ENCODE measurements at places on chromosomes 4 and X. TPM values are rescaled to one million over a fixed set of nuclear protein-coding genes. Genes with fewer than 3 reads are reported as not detected.
A peak's percentile ranks its signal among the peaks of the same experiment; 100 is the strongest.

The BRS3 gene
- total RNA-seq, result not detected

The ZMAT1 gene
- total RNA-seq, result 1.5 TPM

The NPY2R gene
- 0.47 TPM for total RNA-seq

The FRAS1 gene
- 111 TPM for total RNA-seq

The MAB21L2 gene
- total RNA-seq, result not detected

The NPFFR2 gene
- total RNA-seq, result 5.9 TPM

The THAP9 gene
- total RNA-seq, result 24.5 TPM

The SLC34A2 gene
- 0.80 TPM for total RNA-seq

DNA sequence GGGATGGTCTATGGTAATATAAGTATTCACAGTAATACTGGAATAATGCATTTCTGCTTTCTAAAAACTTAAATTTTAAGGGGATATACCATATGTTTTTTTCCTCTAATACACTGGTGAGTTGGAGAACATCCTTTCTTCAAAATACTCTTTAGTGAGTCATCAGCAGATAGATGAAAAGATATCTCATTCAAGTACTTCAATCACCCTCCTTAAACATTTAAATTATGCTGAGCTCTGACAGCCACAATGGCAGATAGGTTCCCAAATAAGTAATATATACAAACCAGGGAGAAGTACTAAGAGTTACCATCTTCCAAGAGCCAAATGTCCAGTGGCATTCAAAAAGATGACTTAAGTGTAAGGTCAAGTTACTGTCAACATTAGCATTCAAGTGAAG lies 52.2 kb downstream of the AMMECR1 start:
- no peak for DNase-seq

DNA sequence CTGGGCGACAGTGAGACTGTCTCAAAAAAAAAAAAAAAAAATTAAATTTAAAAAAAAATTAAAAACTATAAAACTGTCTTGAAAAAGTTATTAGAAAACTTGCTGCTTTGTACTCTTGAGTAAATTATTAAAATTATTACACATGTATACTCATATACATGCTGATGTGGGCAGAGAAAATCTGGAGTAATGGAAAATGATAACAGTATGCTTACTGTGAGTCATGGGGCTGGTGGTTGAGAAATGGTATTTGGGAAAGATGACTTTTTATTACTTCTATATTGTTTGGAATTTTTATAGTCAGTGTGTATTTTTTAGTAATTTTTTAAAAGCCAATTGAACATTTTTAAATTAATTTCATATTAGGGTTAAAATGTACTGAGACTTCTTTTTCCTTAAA lies 7.5 kb downstream of the YY2 start:
- no peak for DNase-seq

DNA sequence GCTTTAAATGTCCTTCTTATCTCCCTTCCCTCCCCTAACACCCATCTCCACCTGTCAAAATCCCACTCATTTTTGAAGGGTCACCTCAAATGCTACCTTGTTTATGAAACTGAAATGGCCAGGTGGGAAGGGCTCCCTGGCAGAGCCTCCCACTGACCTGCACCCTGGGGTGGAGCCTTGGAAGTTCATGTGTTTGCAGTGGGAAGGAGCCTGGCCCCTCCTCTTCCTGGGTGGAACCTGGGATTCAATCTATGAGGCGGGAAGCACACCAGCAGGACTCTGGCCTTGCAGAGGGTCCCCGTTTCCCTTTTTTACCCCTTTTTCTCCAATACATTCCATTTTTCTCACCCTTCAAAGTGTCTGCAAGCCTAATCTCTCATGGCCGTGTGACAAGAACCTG lies 197.4 kb downstream of the ENOX2 start:
- no peak for DNase-seq

GRCh38 chr4:187656959-187657358 lies 338.6 kb upstream of the ZFP42 start:
- no peak for DNase-seq

DNA sequence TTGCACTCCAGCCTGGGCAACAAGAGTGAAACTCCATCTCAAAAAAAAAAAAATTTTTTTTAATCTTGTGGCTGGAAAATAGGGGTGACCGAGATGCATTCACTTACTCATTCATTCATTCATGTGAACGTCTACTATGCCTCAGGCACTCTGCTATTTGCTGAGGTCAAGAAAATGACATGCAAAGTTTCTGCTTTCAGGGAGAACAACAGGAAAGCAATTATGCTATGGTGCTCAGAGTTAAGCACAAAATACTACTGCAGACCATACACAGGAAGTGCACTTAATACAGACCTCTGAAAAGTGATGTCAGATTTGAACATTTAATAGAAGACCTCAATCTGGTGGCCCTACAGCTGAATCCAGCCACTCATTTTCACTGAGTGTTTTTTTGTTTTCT lies 59.6 kb upstream of the DUSP21 start:
- no peak for DNase-seq

GRCh38 chr4:177080388-177080787 lies 229.3 kb upstream of the NEIL3 start:
- DNase-seq, result no peak

DNA sequence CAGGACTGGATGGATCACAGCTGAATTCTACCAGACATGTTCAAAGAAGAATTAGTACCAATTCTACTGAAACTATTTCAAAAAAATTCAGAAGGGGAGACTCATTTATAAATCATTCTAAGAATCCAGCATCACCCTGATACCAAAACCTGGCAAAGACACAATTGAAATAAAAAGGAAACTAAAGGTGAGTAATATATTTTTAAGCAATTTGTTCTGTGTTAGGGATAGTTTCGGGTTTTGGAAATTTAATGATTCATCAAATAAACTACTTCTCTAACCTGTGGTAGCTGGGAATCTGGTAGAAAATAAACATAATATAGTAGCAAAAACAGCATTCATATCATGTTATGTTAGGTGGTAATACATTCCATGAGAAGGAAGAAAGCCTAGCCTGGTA lies 662.2 kb upstream of the BOD1L1 start:
- no peak for DNase-seq

DNA sequence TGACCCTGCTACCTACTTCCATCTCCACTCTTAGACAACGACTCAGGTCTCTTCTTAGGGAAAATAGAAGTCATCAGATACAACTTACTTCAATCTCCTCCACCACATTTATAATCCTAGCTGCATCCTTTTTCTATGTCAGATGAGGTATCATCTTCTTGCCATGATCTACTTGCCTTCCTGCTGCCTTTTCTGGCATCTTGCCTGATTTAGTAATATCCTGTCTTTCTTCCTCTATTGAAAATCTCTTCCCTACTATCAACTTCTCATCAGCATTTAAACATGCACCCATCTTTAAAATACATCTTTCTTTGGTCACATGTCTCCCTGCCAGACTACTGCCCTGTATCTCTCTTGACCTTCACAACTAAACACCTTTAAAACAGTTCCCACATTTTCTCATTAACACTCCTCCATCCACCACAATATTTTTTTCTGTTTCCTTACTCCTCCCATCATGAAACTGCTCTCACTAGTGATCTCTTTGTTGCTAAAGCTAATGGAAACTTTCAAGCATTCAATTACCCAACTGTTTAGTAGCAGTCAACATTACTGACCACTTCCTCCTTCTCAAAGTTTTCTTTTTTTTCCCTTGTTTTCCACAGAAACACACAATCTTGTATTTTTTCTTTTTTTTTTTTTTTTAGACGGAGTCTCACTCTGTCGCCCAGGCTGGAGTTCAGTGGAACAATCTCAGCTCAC lies 100.8 kb upstream of the CXorf66 start:
- no peak for DNase-seq

DNA sequence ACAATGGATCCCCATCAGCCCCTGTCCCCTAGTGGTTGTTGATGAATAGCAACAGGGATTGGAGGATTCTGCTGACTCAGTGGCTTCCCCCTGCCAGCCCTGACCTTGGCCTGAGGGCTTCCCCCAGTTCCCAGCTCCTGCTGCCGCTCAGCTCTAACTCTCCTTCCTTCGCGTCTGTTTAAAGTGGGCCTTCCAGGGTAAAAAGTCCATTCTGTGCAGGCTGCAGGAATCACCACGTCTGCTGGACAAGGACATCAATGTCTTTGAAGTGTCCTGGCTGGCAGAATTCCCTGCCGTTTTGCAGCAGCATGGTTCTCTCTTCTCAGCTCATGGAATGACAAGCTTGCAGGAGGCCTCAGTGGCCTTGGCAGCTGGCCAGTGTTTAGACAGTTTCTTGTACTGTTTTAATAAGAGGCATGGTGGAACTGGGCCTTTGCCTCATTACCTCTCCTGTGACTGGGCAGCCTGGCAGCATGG lies 152.5 kb upstream of the STX18 start:
- peak; percentile 69 for DNase-seq

DNA sequence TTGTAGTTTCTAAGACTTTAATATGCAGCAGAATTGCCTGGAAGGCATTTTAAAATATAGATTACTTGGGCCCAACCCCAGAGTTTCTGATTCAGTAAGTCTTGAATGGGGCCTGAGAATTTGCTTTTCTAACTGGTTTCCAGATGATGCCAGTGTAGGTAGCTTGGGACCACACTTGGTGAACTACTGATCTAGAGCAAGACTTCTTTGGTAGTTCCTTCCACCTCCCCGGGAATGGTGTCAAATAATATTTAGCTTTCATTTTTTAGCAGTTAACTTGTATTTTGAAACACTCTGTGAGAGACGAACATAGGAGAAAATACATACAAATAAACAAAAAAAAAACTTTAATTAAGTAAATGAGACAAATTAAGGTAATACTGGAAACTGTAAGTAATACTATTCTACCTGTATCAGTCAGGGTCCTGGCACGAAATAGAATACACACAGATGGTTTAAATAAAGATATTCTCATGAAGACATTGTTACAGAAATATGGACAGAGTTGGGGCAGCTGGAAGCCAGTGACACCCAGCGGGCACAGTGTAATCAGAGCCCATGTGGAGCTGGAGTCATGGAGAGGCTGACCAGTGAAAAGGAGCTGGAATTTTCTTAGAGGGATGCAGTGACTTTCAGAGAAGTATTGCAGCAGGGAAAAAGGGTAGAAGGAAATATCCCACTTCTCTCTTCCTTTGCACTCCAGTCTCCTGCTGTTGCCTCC lies 905.7 kb downstream of the CCSER1 start:
- DNase-seq, result no peak

- DNase-seq, result no peak
Measured at GRCh38 chr4:169100670-169101101, 90.6 kb upstream of the CBR4 start.

DNA sequence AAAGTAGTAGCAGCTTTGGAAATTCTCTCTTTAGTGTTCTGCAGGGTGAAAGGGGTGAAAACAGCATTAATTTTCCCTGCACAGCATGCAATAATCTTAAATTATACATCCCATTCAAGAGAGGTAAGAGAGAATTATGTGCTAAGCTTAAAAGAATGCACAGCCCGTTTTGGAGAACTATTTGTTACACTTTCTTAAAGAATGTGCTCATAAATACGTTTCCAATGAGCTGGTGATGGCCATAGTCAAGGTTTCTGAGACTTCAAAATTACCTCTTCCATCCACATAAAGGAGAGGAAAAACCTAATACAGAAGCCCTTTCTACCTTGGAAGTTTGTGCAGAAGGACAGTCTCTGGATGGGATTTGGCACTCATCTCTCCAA lies 766.7 kb upstream of the TENM3 start:
- no peak for DNase-seq

DNA sequence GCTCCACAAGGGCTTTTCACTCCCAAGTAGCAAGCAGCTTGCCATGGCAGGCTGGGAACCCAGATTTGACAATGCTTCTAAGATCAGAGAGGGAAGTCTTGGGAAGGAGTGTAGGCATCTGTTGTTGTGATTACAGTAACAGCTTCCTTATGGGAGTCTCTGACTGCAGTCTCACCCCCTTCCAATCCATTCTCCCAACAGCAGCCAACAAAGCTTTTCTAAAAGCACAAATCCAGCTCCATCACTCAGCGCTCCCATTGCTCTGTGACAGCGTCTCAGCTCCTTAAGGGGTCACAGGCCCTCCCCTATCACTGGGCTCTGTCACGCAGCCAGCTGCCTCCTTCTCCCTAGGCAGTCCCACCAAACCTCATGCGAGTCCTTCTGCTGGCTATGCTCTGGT lies 7.1 kb downstream of the IGFBP7 start:
- peak; percentile 20 for DNase-seq

GRCh38 chr4:128573781-128574508 lies 235.6 kb upstream of the JADE1 start:
- peak; percentile 35 for DNase-seq

GRCh38 chr4:36609661-36610060 lies 328.2 kb downstream of the DTHD1 start:
- no peak for DNase-seq

- no peak for DNase-seq
Measured at GRCh38 chrX:103630171-103630511, 1.4 kb downstream of the TCEAL1 start.

DNA sequence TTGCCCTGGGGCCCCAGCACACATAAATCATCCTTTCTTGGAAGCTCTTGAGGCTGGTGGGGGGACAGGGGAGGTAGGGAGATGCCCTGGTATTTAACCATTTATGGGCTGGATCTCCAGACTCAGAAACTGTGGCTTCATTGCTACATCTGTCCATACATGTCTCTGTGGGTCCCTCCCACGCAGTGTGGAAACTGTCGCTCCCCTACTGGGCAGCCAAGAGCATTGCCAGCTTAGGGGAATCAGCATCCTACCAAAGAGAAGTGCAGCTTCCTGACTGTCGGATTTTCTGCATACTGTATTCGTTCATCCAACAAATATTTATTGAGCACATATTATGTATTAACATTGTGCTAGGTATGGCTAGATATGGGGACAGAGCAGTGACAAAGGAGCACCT lies 3.7 kb downstream of the GRIPAP1 start:
- no peak for DNase-seq

GRCh38 chr4:76882630-76883029 lies 15.3 kb downstream of the SOWAHB start:
- DNase-seq, result no peak

DNA sequence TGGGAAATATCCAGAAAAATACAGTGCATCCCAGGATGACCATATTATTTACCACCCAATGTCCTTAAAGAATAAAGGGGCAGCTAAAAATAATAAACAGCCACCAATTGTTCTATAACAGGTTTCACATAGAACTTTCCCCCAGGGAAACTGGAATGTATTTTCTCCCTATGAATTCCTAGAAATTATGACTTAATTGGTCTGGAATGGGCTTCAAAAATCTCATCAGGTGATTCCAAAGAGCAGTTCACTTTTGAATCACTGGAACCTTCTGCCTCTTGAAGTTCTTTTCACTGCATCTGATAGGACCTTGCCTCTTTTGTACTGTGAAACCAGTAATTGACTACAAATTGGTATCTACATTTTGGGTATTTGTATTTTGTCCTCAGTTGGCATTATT lies 119.3 kb downstream of the ZNF330 start:
- DNase-seq, result no peak

- DNase-seq, result no peak
Measured at GRCh38 chr4:107187091-107187490, 151.0 kb upstream of the DKK2 start.

- peak; percentile 32 for DNase-seq
Measured at GRCh38 chr4:6404611-6405396, 67.6 kb downstream of the PPP2R2C start.

DNA sequence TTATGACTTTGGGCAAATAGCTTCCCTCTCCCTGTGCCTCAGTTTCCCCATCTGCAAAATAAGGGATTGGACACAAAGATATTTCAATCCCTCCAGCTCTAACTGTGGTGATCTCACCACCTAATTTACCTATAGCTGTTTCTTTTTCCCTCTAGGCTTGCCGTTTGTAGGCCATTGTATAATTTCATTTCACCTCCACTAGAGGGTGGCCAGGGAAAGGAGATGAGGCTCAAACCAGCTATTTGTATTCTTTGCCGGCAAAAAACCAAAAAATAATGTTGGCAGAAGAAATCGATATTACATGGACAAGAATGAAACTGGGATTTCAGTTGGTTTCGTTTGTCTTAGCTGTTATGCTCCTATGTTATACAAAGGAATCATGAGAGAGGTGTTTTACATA lies 36.1 kb upstream of the DOCK11 start:
- peak; percentile 64 for DNase-seq
